ENCODE measurements at places on chromosomes 4 and X. TPM values are rescaled to one million over a fixed set of nuclear protein-coding genes. Genes with fewer than 3 reads are reported as not detected.
A peak's percentile ranks its signal among the peaks of the same experiment; 100 is the strongest.

Gene PPARGC1A
- total RNA-seq: 1.7 TPM

Gene JADE3
- 22.0 TPM for total RNA-seq

Gene MAGT1
- total RNA-seq: 70.0 TPM

Gene APLN
- 0.46 TPM for total RNA-seq

DNA sequence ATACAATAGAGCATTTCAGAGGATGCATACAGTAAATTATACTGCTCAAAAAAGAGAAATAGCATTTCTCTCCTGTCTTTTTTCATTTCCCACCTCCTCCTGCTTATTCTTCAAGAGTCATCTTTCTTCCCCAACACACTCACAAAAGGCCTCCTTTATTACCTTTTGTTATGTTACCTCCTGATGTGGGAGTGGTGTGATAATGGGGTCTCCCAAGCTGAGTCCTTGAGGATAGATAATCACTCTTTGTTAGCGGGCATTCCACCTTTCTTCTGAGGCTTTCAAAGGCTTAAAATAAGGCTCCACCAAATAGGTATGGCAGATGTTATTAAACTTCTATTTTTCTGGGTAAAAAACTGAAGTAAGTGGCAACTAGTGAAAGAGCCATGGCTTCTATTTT, 159.8 kb downstream of the CPEB2 start:
- DNase-seq: peak; percentile 62

GRCh38 chrX:119132961-119133360, 5.3 kb upstream of the KIAA1210 start:
- no peak for DNase-seq

All from neural progenitor cell (in vitro differentiated cells).